MCF 10A (cell line): ENCODE measurements at places on chromosomes 12 and 14. TPM values are rescaled to one million over a fixed set of nuclear protein-coding genes. Genes with fewer than 3 reads are reported as not detected.

The HVCN1 gene
- not detected in 2 replicates for total RNA-seq

The GARIN6 gene
- not detected in 2 replicates for total RNA-seq

The STON2 gene
- 20.9 and 23.5 TPM in 2 replicates for total RNA-seq

The NTS gene
- not detected in 2 replicates for total RNA-seq

The KRT7 gene
- total RNA-seq = 2,379 and 3,360 TPM in 2 replicates

The WNT1 gene
- not detected in 2 replicates for total RNA-seq

The TNFAIP2 gene
- 17.9 and 19.1 TPM in 2 replicates for total RNA-seq

The SLCO1B3 gene
- not detected in 2 replicates for total RNA-seq

The STRAP gene
- total RNA-seq = 203 and 233 TPM in 2 replicates
